Panc1 (cell line): ENCODE measurements at places on chromosomes 1 and 21.

DNA sequence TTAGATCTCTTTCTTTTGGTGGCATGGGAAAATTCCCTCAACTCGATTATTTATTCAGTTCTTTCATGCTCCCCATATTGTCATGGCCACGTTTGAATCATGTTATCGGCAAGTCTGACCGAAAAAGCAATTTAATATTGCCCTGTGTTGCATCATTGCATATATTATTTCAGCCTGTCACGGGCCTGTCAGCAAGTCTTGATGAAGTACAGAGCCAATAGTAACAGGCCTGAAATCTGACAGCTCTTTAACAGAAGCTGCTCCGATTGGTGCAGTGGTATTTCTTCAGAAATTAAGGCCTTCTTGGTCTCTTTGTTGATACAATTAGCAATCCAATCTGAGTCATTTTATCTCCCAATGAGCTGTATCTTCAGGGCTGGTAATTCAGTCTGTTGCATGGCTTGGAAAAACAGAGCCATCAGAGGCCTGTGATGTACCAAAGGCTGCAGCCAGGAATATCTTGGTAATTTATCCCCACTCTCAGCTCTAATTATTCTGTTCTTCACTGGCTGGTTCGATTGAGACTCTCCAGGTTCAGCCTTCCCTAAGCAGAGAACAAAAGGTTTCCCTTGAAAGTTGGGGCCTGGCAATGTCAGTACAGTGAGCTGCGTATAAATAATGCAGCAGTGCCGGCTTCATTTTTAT, 149.5 kb downstream of the FGGY start:
- H3K27ac ChIP-seq: peak overlapping the region; percentile 10; the same call in 1 of the 2 replicates
- no peaks in the 10 kb centered on the region for H3K4me1 ChIP-seq
- no peaks in the 10 kb centered on the region; the same call in 1 of the 2 replicates for H3K36me3 ChIP-seq
- no peak overlapping the region for H3K4me3 ChIP-seq
- no peak for DNase-seq

GRCh38 chr1:208129060-208129459, 115.1 kb downstream of the PLXNA2 start:
- H3K4me3 ChIP-seq: no peak overlapping the region
- no peaks in the 10 kb centered on the region; the same call in 1 of the 2 replicates for H3K27me3 ChIP-seq
- no peaks in the 10 kb centered on the region for H3K4me1 ChIP-seq
- H3K36me3 ChIP-seq: no peaks in the 10 kb centered on the region
- DNase-seq: no peak
- no peak overlapping the region for H3K27ac ChIP-seq

DNA sequence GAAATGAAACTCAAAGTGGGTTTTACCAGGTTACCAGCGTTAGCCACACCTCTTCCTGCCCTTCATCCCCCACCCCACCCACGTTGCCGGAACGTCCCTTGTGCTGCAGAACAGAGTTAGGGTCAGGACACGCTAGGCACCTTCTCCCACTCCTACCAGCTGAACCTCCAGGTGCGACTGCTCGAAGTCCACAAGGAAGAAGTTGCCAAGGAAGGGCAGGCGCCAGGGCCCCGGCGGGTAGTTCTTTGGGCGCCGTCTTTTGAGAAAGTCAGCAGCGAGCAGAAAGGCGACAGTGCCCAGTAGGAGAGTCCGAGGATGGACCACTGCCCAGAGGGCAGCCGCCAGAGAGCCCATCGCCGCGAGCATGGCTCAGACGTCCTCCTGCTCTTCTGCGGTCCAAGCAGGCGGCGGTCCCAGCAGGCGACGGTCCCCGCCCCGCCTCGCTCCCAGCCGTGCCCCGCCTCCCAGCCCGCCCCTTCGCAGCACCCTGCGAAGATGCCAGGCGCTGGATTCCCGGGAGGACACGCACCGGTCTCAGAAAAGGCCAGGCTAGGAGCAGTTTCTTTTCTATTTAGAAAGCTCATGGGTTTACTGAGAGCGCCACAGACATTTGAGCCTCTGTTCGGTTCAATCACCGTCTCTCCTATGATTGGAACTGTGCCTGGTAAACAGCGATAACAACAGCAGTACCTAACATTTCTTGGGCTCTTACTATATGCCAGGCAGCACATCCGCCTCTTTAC, at the start of gene CYP2J2:
Gene CYP2J2, minus strand, starts transcription at position 393 of the 743 bp plus-strand sequence. Its CDS starts 27 bp downstream, at position 366.
- peaks cover 3% of the 10 kb centered on the region; the same call in 1 of the 2 replicates for H3K4me1 ChIP-seq
- H3K4me3 ChIP-seq: peak within 1 kb of the TSS; percentile 46
- DNase-seq: no peak

DNA sequence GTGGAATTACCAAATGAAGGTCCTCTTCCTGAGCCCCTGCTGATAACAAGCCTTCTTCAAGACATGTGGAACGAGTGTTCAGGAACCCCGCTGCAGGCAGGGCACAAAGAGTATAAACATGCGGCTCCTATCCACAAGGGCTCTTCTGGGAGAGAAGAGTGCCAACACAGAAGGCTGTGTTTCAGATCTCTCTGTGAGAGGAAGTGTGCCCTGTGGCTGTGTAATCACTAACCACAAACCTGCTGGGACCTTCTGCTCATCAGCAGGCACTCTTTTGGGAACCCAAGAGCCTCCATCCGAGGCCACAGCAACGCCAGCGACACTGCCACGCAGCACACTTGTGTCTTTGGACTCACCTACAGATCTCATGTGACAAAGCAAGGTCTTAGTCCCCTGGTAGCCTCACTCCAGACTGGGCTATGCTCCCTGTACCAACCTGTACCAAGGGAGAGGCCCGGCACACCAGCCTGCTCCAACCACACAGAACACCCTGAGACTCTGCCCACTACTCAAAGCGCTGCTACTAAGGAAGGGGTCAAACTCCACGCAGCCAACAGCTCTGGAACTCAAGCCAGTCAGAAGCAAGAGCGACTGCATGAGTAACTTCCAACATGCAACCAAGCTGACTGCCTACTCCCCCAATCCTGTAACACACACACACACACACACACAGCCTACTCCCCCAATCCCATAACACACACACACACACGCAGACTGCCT, 7.8 kb downstream of the PTTG1IP start:
- H3K36me3 ChIP-seq: peaks cover 4% of the 10 kb centered on the region; the same call in 1 of the 2 replicates
- H3K4me3 ChIP-seq: no peak overlapping the region
- DNase-seq: no peak
- peak overlapping the region; percentile 95 for H3K27ac ChIP-seq
- no peaks in the 10 kb centered on the region for H3K27me3 ChIP-seq

DNA sequence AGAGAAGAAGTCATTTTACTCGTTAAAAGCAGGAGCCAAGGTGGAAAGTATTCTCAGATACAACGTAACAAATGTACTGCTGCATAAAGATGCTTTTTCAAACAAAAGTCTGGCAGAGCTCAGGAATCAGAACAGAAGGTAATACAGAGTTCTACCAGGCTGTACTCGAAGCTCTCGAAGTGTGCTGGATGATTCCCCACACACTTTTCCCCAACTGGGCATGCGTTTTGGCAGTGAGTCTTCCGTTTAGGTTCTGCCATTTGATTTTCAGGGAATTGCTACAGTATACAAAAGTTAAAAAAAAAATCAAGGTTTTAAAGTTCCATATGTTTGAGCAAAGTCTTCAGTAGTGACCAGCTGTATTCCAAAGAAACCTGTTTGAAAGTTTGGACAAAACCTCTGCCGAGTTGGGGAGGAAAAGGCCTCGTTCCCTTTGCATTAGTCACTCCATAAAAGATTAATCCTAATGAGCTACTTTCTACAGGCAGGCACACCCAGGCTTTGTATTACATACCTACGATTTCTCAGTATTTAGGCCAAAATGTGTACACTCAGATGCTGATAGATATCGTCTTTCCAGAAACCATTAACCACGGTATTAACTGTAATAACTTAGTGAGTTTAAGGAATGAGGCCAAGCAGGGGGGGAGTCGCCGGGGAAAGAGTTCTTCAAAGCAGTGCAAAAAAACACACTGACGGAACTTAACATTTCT, 477.1 kb downstream of the LMO4 start:
- H3K36me3 ChIP-seq: no peaks in the 10 kb centered on the region
- H3K27me3 ChIP-seq: no peaks in the 10 kb centered on the region
- no peak overlapping the region for H3K27ac ChIP-seq
- no peak overlapping the region for H3K4me3 ChIP-seq
- no peaks in the 10 kb centered on the region for H3K4me1 ChIP-seq

- peaks cover 7% of the 10 kb centered on the region; the same call in 1 of the 2 replicates for H3K36me3 ChIP-seq
- H3K27me3 ChIP-seq: no peaks in the 10 kb centered on the region
- peaks cover 3% of the 10 kb centered on the region; the same call in 1 of the 2 replicates for H3K4me1 ChIP-seq
- no peak overlapping the region for H3K27ac ChIP-seq
- no peak for DNase-seq
- no peak overlapping the region for H3K4me3 ChIP-seq
Observed at GRCh38 chr1:42264511-42265190, 70.4 kb downstream of the FOXJ3 start.

DNA sequence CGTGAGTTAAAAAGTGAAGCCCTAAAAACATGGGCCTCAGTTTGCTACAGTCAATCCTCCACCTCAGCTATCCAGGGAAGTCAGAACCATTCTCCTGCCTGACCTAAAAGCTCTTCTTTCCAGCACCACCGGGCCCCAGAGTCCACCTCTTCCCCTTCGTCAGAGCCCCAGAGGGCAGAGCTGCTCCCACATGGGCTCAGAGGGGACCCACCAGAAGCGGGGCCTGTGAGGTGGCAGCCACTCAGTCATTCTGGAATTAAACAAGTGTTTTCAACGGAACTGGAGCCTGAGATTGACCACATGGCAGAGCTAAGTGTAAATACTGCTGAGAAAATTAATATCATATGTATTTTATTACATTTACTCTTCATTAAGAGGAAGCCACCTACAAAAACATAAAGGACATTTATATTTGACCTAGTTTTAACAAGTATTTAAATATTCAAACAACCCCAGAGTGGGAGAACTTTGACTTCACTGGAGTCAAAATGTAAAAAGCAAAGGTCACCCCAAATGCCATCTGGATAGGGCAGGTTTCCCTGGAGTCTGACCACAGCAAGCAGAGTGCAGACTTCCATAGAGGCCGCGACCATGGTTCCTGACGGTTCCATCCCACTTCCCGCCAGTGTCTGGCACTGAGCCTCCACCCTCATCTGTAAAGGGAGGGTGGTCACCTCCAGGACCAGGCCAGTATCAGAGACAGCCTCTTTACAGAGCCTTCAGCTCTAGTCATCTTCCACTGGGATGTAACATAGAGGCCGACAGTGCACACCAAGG, 1.8 kb downstream of the SUMO3 start:
- no peaks in the 10 kb centered on the region for H3K36me3 ChIP-seq
- H3K27ac ChIP-seq: peak overlapping the region; percentile 7; the same call in 1 of the 2 replicates
- no peak for DNase-seq
- no peaks in the 10 kb centered on the region; the same call in 1 of the 2 replicates for H3K4me1 ChIP-seq
- no peak overlapping the region for H3K4me3 ChIP-seq

DNA sequence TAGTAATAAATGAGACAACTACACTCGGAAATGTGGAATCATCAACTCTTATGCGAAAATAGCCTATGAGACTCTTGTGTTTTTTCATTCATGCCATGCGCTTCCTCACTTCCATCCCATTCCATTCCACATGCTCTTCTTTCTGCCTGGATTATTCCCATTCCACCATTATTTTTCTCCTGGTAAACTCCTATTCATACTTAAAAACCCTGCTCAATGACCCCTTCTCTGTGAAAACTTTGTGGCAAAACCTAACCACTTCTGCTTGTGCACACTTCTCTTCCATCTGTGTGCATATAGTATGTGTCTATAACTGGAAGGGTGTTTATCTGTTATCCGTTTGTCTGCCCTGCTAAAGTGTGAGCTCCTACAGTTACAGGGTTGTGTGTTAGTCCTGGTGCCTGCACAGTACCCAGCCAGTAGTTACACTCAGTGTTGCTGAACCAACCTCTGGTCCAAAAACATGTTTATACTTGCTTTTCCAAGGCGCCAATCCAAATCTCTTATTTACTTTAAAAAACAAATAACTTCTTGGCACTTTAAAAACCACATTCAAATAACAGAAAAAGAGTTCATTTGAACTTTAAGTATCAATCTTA, 10.7 kb downstream of the EPHX1 start:
- H3K27me3 ChIP-seq: no peaks in the 10 kb centered on the region
- DNase-seq: no peak
- H3K4me1 ChIP-seq: peaks cover 29% of the 10 kb centered on the region
- peak overlapping the region; percentile 31; the same call in 1 of the 2 replicates for H3K27ac ChIP-seq
- H3K36me3 ChIP-seq: no peaks in the 10 kb centered on the region

GRCh38 chr21:43571976-43572375, 87.3 kb downstream of the HSF2BP start:
- no peak overlapping the region for H3K27ac ChIP-seq
- H3K4me1 ChIP-seq: no peaks in the 10 kb centered on the region
- H3K36me3 ChIP-seq: no peaks in the 10 kb centered on the region
- no peak overlapping the region for H3K4me3 ChIP-seq
- no peak for DNase-seq

DNA sequence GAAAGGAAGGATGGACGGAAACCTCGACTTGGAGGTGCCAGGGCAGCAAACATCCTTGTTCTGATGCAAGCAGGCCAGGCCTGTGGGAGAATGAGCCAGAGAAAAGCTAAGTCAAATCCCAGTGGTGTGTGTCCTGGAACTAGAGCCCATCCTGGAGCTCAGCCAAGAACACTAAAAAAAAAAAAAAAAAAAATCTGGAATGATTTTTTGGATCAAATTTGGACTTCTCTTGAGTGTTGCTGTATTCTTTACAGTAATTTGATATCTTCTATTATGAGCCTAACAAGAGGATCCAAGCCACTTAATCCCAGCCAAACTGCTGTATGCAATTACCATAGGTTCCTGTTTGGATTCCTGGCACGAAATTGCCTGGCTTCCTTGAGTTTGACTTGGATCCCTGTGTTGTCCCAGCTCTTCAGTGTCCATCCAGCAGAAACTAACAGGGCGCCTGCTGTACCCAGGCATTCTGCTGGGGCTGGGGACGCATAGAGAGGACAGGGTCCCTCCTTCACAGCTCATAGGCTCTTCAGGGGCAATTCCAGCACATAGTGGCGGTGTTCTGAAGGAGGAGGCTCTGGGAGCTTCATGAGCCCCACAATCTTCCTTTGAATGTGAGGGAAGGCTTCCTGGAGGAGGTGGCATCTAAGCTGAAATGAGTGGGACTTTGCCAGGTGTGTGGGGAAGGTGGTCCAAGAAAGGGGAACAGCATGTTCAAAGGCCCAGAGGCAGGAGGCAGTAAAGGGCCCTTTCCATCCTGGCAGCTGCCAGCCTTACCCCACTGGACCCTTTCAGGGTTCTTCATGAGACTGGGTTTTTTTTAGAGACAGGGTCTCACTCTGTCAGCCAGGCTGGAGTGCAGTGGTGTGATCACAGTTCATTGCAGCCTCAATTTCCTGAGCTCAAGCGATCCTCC, 24.7 kb downstream of the EPHX1 start:
- no peaks in the 10 kb centered on the region for H3K27me3 ChIP-seq
- H3K27ac ChIP-seq: no peak overlapping the region
- no peak for DNase-seq
- no peaks in the 10 kb centered on the region for H3K36me3 ChIP-seq

- no peaks in the 10 kb centered on the region for H3K27me3 ChIP-seq
- H3K36me3 ChIP-seq: no peaks in the 10 kb centered on the region
- H3K4me1 ChIP-seq: no peaks in the 10 kb centered on the region
Observed at GRCh38 chr1:71557138-71557537, 476.3 kb upstream of the ZRANB2 start.

- H3K36me3 ChIP-seq: peaks cover 6% of the 10 kb centered on the region; the same call in 1 of the 2 replicates
- no peak for DNase-seq
- H3K27ac ChIP-seq: no peak overlapping the region
- H3K4me3 ChIP-seq: no peak overlapping the region
Observed at GRCh38 chr1:63651161-63651701, 58.0 kb downstream of the PGM1 start.
